Activated gamma-delta T cell treated with anti-CD3 and anti-CD28 coated beads, Interleukin-2, amount 50 U/mL, for 16 hours (primary cell): ENCODE measurements at places on chromosomes 4 and X.

DNA sequence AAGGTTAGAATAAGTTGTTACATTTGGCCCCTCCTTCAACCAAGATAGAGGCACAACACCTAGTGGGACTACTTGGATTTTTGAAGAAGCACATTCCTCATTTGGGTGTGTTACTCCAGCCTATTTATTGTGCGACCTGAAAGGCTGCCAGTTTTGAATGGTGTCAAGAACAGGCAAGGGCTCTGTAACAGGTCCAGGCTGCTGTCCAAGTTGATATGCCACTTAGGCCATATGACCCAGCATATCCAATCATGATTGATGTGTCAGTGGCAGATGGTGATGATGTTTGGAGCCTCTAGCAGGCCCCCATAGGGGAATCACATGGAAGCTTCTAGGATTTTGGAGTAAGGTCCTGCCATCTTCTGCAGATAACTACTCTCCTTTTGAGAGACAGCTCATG lies 35.5 kb upstream of the UGT2B4 start:
- DNase-seq: no peak

DNA sequence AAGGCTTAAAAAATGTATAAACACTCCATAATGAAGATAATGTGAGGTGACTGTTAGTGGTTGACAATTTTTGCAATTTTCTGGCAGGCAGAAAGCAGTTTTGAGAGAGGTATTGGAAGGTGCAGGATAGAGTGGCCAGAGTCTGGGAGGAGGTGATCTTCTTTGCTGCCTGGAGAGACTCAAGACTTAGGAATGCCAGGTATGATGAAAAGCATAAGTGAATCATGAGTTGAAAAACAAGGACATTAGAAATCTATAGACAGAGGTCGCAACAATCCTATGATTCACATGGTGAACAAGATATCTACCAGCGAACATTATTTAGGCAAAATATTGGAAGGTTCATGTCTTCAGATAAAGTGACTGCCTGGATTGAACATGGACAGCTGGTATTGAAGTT lies 118.5 kb downstream of the CFAP299 start:
- DNase-seq: no peak

GRCh38 chrX:28581522-28581921 lies 5.7 kb upstream of the IL1RAPL1 start:
- no peak for DNase-seq

DNA sequence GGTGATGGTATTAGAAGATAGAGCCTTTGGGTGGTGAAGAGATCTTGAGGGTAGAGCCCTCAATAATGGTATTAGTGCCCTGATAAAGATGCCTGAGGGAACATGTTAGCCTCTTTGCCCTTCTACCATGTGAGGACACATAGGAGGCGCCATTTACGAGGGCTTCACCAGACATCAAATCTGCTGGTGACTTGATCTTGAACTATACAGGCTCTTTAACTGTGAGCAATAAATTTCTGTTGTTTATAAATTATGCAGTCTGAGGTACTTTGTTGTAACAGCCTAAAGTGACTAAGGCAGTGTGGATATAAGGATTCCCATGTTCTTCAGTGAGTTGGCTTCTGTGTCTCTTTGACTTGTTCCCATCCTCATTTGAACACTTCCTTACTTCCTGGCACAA lies 11.8 kb downstream of the MOB1B start:
- no peak for DNase-seq

DNA sequence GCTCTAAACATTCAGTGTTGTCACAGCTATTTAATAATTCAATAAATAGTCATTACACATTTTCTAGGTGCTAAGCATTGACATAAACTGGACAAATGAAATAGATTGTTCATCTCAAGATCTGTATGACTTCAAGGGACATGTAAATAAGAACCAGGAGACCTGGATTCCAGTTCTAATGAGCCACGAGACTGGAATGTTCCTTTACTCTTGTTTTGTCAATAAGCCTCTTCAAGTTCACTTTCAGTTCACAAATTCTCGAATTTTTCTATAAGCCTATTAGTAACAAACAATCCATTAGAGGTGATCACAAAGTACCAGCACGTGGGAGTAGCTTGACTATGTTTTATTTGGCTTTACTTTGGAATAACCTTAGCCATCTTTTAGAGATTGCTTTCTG lies 514.0 kb upstream of the SMIM31 start:
- no peak for DNase-seq

DNA sequence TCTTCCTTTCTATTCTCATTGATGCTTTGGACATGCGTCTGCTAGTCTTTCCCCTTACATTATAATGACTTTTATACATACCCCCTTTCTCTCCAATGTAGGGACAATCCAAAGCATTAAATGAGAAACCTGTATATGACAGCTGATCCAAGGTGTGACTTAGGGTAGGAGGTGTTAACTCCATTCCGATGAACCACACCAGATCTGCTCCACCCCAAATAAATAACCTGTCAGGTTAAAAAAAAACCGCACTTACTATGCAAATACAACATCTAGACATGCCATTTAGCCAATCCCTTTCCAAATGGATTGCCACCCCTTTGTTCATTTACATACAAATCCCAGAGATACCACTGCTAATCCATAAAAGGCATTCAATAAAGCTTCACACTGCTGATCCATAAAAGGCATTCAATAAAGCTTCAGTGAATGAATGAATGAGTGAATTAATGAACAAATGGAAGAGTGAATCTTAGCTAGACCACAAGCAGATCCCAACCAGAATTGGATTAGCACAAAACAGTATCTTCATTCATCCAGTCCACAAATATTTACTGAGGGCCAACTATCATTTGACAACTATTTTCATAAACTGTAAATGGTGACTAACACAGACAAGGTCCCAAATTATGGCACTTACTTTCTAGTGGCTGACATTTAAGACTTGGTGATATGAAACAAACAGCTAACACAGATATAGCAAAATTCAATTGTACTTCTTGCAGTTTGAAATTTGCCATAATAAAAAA lies 158.9 kb upstream of the MAP3K15 start:
- DNase-seq: no peak

DNA sequence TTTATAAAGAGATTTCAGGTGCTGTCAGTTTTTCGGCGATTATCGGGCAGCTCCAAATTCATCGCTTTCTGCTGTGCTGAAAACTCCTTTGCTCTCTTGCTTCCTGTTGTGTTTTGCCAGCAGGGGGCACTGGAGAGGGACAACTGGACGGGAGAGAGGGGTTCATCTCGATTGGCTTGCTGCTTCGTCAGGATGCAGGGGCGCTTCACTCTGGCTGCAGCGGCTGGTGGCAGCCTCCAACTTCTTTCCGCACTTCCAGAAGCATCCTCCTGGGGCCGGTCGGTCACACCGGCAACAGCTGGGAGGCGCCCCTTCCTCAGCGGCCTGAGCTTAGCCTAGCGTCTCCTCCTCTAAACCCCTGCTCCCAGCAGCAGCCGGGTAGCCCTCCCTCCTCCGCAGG lies 29.5 kb downstream of the MSL3 start:
- DNase-seq: peak; percentile 52

DNA sequence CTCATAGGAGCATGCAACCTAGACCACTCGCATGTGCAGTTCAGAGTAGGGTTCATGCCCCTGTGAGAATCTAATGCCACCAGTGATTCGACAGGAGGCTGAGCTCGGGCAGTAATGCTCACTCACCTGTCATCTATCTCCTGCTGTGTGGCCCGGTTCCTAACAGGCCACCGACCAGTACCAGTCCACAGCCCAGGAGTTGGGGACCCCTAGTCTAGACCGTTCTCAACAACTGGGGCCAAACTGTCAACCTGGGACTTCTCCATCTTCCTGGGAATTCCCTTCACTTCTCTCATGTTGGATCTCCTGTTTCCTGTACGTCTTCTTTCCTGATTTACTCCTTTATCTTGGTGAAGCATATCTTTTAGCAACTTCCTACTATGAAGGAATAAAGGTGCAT lies 79.4 kb upstream of the HELT start:
- DNase-seq: no peak

DNA sequence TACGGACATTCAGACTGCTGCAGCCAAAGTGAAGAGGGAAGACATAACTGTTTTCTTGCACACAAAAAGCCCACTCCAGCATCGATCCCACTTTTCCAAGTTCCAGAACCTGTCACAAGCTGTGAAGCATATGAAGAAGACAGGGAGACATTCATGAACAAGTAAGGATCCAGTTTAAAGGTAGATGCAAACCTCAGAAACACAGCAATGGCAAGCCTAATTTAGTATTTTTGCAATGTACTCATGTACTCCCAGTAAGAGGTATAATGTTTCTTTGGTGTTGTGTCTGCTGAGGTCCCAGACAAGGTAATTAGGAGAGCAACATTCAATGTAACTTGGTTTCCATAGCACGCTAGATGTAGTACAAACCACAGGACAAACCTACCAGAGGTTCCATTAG lies 4.6 kb downstream of the AFP start:
- DNase-seq: no peak

- no peak for DNase-seq
These were observed 203.1 kb downstream of the SLC7A11 start for GRCh38 chr4:138039010-138039409.

DNA sequence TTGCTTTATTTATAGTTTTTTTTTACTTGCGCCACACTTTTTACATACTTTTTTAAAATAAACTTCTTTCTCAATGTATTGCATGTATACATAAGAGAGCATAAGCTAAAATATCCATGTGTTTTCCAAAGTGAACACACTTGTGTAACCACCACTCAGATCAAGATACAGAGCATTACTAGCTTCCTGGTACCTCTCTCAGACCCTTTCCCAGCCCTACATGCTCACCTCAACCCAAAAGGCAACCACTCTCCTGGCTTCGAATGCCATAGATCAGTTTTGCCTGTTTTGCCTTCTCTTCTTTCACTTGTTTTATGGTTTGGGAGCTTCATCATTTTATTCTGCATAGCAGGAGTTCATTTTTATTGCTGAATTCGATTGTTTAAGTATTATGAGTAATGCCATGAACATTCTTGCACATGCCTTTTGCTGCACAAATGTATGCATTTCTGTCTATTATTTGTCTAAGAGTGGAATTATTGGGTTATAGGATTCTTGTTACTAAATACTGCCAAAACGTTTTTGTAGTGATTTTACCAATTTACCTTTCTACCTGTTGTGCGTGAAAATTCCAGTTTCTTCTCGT lies 45.9 kb upstream of the NUDT6 start:
- DNase-seq: no peak

GRCh38 chrX:10904220-10904619 lies 206.9 kb upstream of the HCCS start:
- no peak for DNase-seq

DNA sequence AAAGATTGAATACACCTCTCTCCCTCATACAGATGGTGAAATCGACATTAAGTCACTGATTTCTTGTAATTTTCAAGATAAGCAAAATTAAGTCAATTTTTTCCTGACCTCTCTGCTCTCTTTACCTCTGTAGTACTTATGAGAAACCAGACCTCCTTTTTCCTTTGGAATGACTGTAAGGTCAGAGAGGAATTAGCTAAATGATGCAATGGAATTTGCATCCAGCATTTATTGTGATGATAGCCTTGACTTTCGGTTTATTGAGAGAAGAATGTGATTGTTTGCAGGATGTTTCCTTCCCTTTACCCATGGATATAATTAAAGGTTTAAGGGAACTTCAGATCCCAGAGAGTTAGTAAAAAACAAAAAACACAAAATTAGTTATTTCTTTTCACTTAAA lies 22.4 kb downstream of the STK26 start:
- no peak for DNase-seq

DNA sequence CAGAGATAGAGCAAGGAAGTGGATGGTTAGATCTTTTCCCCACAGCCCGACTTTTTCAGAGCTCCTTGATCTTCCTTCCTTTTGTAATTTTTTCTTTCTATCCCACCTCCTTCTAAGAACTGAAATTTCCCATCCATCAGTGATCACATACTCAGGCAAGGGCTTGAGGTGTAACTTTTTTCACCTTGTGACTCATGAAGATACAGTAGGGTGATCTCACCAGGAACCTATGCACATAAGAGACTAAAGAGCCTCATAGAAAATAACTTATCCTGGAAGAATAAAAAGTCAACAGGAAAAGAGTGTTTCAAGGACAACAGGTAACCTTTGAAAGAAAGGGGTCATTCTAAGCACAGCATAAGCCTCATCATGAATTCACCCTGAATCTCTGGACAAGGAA lies 131.2 kb upstream of the HCCS start:
- DNase-seq: no peak

GRCh38 chr4:40515398-40516293 lies 114.0 kb downstream of the RBM47 start:
- no peak for DNase-seq

DNA sequence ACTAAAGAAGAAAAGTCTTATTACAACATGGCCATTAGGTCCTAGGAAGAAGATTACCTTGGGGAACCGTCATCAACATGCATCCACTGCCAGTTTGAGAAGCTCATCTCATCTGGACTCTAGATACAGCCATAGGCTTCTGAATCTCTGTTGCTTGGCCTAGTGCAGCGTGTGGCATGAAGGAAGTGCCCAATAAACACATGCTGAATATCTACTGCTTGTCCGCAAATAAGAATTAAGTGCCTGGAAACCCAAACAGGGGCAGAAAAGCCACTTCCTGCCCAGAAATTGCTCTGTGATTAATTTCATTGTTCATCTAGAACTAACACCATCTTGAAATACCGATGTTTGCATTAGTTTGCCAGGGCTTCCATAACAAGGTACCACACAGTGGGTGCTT lies 241.1 kb upstream of the KLF3 start:
- DNase-seq: no peak

DNA sequence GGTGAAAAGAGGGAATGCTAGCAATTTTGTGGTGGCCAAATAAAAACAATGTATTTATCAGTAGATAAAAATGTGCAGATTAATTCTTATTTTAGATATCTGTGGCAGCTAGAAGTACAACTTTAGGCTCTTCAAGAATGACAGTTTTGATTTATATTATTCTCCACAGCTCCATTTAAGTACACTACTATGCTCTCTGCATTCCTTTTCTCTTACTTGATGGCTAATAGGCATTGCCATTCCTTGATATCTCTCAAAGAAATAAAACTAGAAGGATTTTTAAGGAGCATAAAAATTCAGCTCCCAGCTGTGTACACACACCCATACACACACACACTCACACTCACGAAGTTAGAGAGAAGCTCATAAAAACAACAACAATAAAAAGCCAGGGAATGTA lies 59.4 kb upstream of the H2AZ1 start:
- no peak for DNase-seq

DNA sequence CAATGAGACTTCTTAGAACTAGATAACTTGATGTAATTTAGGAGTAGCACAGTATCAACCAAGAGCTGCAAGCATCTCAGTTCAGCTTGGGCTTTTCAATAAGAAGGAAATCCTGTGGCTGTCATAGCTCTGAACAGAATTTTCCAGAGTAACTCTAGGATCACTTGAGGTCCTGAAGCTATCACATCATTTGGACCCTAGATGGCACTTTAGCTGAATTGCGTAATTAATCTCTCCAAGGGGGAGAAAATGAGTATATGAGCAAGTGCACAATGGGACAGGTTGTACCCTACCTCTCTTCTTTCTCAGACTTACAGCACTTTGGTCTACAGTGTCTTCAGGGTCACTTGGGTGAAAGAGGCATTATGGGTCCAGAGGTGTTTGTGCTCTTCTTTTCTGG lies 45.2 kb downstream of the SLC4A4 start:
- DNase-seq: no peak
